ENCODE measurements at places on chromosomes 4 and X. TPM values are rescaled to one million over a fixed set of nuclear protein-coding genes. Genes with fewer than 3 reads are reported as not detected.

DNA sequence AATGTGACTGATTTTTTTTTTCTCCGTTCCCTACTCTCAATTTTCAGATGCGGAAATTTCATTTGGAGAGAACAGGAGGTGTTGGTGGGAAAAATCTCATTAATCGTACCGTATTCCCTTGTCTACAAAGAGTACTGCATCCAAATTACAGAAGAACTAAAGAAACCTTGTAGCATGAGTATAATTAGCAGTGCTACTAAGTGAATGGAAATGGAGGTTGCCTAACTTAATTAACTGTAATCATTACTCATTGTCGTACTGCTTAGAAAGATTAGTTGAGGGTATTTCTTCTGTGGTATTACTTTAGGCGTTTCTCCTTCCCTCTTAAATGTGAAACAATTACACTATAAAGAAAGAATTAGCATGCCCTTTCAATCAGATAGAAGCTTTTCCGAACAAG lies 81.7 kb downstream of the DMD start:
- DNase-seq, result no peak

DNA sequence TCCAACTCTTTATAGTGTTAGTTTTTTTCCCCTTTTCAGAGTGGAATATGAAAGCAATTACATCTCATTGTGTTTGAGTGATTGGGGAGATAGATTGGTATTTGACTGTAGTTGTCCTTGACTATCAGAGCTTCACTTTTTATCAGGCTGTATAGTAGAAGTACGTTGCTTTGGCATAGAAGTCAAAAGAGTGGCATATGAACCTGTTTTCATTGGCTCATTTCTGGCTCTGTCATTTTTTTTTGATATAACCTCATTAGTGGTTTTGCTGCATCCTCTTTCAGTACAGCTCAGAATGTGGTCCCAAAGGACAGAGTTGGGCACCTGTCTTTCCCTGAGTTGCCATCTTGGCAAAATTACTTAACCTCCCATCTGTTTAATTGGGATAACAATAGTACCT lies 1.4 kb downstream of the TMA16 start:
- no peak for DNase-seq

GRCh38 chr4:121654738-121655137 lies 42.0 kb downstream of the ANXA5 start:
- no peak for DNase-seq

DNA sequence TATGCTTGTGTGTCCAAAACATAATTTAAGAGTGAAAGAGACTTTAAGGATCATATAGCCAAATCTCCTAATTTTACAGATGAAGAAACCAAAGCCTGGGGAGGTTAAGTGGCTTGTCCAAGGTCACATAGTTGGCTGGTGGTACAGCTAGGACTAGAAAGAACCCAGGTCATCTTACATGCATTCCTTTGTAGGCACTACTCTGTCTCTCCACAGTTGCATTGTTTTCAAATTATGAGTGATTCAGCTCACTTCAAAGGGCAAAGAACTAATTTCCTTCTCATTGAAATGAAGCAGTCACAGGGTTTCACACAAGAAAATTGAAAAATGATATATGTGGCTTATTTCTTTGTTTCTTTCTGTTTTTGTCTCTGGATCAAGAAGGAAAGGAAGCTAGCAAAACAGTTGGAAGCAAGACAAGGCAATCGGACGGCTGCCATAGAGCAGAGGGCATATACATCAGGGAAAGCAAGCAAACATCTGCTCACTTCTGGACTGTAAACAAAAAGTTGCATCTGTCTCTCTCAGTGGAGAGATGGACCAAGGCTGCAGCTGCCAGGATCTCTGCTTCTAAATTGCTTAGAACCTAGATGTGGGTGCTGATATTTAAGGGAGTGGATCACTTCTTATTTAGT lies 107.5 kb upstream of the AMOT start:
- DNase-seq, result no peak

GRCh38 chr4:110769578-110769977 lies 146.7 kb upstream of the PITX2 start:
- DNase-seq, result no peak

DNA sequence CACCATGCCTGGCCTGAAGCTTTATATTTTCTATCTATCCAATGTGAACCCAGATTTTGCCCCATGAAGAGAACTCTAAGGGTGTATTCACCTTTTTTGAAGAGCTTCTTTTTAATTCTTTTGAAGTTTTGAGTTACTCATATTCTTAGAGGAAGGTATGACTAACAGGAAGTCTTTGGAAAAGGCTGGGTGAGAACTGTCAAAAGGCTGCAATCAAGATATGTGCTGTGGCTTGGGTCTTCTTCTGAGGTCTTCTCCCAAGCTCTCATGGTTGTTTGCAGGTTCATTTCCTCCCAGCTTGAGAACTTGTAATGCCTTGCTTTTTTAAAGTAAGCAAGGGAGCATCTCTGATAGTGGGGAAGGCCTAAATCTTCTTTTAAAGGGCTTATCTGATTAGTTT lies 3.1 kb upstream of the C4orf17 start:
- DNase-seq, result no peak

GRCh38 chr4:76781698-76782595 lies 116.0 kb downstream of the SOWAHB start:
- DNase-seq, result no peak

The PNPLA4 gene
- 14.8 TPM for total RNA-seq

The ADH1B gene
- total RNA-seq, result not detected

The L1CAM gene
- total RNA-seq, result 14.2 TPM

The FRMPD4 gene
- total RNA-seq, result not detected

The DNAAF6 gene
- total RNA-seq, result not detected
